Hypothalamus (tissue), 51 donors: ENCODE measurements at places on chromosomes 3 and 15.

DNA sequence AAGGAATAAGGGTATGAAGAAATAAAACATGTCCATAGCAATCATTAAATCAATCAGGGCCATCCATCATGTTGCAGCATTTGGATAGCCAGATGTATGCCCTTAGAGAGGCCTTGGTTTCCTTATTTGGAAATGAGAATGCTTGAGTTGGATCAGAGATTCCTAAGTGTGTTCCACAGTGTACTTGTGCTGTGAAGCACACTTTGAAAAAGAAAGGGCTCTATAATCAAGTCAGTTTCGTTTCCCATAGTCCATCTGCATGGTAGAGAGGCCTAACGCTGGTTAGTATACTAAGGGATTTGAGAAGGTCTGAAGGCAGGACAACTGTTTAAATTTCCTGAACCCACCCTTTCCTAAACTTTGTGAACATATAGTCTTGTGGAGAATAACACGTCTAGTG lies 30.9 kb downstream of the RBMS3 start:
- DNase-seq = no peak

DNA sequence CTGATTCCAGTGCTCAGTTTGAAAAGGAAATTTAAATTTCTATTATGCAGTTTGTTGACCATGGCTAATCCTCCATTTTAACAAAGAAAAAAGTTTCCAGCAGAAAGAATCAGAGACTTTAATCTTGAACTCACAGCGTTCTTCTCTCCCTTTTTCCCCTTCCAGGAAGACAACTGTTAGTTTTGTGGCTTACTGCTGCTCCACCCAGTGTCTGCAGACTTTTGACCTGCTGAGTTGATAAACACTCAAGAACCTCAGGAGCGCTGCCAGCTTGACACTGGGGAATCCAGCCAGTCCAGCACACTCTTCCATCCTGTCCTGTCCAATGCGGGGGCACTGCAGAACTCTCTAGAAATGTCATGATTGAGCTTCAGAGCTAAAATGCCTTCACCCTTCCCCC lies 134.6 kb downstream of the LRRC28 start:
- no peak for DNase-seq

- DNase-seq = no peak
Observed at GRCh38 chr15:49769225-49769624, 148.4 kb downstream of the DTWD1 start.

GRCh38 chr3:197023998-197024651 lies 5.5 kb downstream of the MELTF start:
- DNase-seq = no peak

DNA sequence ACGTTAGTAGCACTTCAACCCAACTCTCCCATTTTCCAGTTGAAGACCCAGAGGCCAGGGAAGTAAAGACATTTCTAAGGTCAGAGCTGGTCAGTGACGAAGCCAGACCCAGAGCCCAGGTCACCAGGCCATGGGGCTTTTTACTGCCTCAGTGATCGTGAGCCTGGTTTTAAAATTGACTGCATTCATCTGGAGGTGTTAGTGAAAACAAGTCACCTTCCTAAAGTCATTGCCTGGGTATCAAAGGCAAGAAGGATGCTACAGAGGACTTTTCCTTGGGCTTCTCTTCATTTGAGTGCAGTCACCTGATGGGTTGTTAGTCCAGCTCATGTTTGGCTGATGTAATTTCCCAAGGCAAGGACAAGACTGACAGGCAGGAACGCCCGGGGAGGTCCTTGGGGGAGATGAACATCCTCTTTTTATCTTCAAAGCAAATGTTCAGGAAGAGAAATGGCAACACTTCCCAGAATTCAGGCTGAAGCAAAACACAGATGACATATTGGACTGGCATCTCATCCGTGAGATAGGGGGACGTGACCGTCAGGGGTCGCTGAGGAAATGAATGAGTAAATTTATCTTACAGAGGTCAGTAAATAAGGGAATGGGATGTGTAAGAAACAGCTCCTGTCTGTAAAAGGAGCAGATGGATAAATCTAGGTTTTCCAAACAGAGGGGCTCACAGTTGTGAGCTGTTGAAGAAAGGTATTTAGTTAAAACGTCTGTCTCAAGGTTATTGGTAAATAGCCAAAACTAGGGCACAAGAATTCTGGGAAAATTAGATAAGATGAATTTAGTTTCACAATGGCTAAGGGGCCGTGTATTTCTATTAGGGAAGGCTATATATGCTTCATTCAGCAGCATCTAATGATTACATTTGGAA lies 201.2 kb downstream of the OPA1 start:
- DNase-seq = no peak
